Esophagus mucosa (tissue), 1 donor: ENCODE measurements at places on chromosomes 11 and 22.
A peak's percentile ranks its signal among the peaks of the same experiment; 100 is the strongest.

GRCh38 chr11:77090373-77091111 is 12.1 kb upstream of the OMP start:
- ATAC-seq, result peak; percentile 5

GRCh38 chr11:133991101-133991500 is 34.3 kb upstream of the IGSF9B start:
- no peak for ATAC-seq

- ATAC-seq, result no peak
These were observed 301.4 kb upstream of the PDGFD start for GRCh38 chr11:104465321-104465720.

- ATAC-seq, result no peak
These were observed 129.9 kb downstream of the GUCY1A2 start for GRCh38 chr11:106888386-106888785.

DNA sequence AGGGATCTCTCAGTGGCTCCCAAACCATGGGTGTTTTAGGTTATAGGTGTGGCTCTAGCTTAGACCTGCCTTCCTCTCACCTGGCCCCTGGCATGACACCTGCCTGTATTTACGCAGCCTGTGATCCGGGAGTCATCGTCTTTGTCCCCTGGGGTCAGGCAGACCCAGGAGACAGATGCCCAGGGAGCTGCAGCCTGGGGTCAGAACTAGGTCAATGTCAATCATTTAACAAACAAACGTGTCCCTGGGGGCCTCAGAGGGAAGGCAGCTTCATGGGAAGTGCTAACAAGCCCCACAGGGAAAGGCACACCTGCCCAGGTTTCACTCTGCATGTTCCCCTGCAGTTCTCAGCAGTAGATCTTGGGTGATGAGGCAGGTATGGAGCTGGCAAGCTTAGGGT is 12.0 kb downstream of the BACE1-AS start:
- ATAC-seq, result no peak

GRCh38 chr11:46827995-46828394 is 18.1 kb downstream of the CKAP5 start:
- ATAC-seq, result no peak

- no peak for ATAC-seq
These were observed 603.0 kb upstream of the CADM1 start for GRCh38 chr11:116107229-116107628.

- ATAC-seq, result no peak
These were observed 44.2 kb downstream of the CCDC81 start for GRCh38 chr11:86418917-86419316.

DNA sequence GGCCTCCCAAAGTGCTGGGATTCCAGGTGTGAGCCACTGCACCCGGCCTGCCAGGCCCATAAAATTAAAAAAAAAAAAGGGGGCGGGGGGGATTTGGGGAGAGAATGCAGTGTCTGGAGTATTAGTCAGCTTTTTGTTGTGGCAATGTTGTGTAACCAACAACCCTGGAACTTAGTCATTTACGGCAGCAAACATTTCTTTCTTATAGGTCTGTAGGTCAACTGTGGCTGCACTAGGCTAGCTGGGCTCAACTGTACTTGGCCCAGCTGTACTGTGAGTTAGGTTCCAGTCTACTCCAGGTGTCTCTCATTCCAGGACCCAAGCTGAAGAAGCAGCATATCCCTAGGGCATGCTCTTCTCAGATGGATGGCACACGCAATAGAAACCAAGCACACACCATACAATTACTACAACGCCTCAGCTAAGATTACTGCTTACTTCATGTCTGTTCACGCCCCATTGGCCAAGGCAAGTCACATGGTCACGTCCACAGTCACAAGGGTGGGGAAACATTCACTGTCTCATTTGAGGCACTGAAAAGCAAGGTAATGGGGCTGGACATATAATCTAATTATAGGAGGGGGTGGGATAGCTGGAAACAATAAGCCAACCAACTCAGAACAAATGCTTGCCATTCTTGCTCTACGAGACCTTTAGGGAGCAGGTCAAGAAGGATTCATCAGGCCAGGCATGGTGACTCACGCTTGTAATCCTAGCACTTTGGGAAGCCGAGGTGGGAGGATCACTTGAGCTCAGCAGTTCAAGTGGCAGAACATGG is 10.4 kb upstream of the SPINDOC start:
- ATAC-seq, result peak; percentile 92

GRCh38 chr22:41908411-41909309 is 6.2 kb downstream of the SHISA8 start:
- ATAC-seq, result peak; percentile 5

DNA sequence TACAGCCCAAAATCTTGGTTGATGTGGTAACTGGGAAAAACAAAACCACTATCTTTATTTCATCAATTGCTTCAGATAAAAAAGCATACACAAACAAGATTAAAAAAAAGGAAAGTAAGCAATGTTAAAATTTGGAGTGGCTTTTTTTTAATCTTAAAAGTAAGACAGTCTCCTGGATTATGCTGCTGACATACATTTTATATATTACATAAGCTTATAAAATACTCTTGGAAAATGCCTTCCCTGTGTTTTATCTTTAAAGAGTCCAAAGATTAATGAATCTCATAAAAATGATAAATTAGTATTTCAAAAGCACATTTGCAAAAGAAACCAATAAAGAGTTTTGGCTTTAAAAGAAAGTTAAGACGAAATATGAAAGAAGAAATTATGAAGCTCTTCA is 132.7 kb downstream of the DLG2 start:
- no peak for ATAC-seq

DNA sequence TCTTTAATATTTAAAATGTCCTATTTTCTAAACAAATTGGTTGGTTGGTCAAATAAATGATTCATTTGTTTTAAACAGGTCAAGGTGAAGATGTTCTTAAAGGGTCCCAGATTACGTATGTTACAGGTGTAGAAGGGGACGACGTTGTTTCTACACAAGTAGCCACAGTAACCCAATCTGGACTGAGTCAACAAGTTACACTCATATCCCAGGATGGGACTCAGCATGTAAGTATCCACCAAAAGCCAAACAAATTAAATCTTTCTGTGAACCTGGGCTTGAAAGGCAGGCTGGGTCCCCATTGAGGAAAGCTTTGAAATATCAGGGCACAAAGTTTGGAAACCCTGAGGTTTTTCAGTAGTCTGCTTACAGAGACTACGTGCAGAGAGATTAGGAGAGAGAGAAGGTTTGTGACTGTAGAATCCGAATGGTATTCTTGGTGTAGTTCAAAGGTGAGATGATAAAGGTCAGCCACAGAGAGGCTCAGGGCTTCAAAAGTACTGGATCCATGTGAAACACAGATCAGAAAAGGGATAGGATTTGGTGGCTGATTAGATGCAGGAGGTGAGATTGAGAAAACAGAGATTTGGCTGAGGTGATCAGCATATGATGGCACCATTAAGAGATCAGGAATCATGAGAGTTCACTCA is 51.7 kb downstream of the ZNF143 start:
- no peak for ATAC-seq

DNA sequence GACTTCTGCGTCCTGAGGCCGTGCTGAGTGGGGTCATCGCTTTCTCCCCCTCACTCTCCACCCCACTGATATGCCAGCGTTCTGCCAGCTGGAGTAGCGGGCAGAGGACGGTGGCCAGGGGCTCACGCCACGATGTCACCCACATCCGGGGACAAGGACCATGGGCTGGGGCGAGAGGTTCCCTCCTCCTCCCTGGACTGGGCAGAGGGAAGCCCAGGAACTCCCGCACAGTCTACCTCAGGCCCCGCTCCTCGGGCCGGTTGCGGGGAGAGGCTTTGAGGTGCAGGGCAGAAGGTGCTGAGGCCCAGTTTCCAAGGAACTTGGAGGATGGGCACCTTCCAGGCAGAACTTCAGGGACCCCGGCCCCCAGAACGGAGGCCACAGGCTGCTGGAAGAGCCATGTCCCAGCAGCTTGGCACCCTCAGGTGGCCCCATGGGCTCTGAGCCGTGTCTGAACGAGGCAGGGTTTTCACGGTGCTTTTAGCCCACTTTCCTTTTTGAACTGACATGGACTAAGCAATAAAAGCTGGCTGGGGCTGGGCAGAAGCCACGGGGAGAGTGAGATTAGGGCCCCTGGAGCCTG is 25.4 kb downstream of the ADAMTS15 start:
- ATAC-seq, result no peak

- no peak for ATAC-seq
These were observed 23.0 kb downstream of the MOGAT2 start for GRCh38 chr11:75740681-75741080.

GRCh38 chr22:42560381-42560780 is 6.6 kb downstream of the SERHL2 start:
- ATAC-seq, result peak; percentile 17

- no peak for ATAC-seq
These were observed 569.3 kb downstream of the MIAT start for GRCh38 chr22:27226666-27227065.

DNA sequence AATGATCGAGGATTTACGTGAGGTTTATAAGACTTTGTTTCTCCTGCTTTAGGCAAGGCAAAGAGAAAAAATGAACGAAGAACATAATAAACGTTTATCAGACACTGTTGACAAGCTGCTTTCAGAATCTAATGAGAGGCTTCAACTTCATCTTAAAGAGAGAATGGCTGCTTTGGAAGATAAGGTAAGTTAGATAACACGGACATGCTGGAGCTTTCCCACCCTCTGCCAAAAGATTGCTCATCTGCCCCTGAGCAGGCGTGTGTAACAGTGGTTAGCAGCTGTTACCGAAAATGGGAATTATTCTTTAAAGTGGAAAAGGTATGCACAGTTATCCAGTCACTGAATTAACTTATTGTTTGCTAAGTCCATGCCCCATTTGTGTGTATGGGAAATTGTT is 62.8 kb upstream of the CTTN start:
- ATAC-seq, result no peak

GRCh38 chr11:9075556-9075955 is 15.8 kb downstream of the SCUBE2 start:
- no peak for ATAC-seq

GRCh38 chr11:125569915-125570621 is 791 bp downstream of the EI24 start:
- peak; percentile 8 for ATAC-seq

DNA sequence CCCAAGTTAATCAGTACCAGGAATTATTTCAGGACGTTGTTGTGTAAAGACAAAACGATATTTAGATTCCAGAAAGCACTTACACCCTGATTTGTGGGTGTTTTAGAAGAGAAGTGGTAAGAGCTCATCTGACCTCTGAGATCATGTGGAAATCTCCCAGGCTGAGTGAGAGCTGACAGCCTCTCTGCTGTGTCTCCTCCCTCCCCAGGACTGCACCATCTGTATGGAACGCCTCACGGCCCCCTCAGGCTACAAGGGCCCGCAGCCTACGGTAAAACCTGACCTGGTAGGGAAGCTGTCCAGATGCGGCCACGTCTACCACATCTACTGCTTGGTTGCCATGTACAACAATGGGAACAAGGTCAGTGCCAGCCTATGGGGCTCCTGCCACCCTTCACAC is 20.0 kb downstream of the DTX4 start:
- no peak for ATAC-seq

DNA sequence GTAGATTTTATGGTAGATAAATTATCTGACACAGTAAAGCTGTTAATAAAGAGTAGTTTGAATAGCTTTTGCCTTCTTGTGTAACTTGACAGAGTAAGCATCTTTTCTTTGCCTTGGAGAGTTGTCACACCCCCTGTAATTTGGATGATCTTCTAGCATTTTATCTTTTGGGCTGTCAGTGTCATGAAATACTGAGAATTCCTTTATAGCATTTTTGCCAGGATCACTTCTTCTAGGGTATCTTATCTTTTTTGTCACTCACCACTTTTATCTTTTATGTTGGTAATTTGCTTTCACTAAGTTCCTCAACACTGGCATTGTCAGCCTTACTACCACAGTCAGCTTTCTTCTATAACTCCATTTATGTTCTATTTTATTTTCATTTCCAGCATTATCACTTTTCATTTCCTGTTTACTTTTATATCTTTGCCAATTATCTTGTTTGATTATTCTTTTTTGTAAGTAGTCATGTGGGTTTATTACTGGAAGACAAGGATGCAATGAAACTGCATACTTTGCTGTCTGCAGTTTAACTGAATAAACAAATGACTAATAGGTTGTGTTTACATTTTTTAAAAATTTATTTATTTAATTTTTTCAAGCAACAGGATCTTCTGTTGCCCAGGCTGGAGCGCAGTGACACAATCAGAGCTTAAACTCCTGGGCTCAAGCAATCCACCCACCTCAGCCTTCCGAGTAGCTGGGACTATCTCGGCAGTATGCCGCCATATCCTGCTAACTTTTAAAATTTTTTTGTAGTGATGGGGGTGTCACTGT is 28.1 kb upstream of the ACAT1 start:
- no peak for ATAC-seq
